Fibroblast of the aortic adventitia (primary cell): ENCODE measurements at places on chromosomes 12 and 14.
A peak's percentile ranks its signal among the peaks of the same experiment; 100 is the strongest.

GRCh38 chr12:11891754-11892386 is 178.9 kb upstream of the BCL2L14 start:
- DNase-seq, result peak; percentile 22

DNA sequence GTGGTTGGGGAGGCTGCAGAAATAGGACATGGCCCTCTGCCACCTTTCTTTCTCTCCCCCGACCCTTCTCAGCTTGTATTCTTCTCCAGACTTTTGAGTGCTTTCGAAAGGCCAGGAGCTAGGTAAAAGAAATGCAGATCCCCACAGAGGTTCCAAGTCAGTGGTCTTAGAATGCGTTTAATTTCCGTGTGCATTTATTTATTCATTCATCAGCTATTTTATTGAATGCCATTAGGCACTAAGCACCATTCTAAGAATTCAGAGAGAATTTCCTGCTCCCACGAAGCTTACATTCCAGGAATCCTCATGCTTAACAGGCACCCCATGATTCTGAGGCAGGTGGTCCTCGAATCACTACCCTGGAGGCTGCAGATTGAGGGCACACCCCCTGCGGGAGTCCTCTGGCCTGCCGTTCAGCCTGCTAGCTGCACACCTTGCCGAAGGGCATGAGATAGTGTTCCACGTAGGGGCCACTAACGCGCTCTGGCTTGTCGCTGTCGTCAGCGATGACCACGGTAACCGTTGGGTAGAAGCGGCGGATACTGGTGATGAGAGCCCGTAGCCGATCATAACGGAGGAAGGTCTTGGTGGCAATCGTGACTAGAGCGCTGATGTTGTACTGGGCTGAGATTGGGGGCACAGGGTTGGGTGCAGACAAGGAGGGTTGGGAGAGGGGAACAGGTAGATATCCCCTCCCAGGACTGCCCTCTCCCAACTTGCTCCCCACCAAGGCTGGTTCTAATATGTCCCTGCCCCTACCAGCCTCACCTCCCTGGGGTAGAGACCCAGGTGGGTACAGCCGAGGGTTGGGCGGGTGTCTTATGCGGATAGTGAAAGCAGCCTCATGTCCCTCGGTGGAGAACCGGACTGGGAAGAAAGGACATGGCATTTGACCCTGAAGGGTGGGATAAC is 4.5 kb downstream of the B4GALNT1 start:
- no peak for DNase-seq

DNA sequence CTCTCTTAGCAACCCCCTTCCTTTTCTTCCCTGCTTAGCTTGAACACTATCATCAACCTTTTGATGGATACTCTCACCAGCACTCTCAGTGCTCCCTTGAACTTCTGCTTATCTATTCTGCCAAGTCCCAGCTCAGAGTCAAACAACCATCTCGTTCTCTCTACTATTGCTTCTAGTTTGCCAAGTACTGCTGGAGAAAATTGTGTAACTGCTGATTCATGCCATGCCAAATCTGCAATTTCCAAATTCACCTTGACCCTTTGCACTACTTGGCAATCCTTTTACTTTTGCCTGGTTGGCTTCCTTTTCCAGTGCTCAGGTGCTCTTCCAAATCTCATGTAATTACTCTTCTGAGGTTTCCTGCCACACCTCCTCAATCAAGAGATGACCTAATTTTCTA is 2.8 kb upstream of the CCDC196 start:
- peak; percentile 39 for DNase-seq

- no peak for DNase-seq
Measured at GRCh38 chr14:33777681-33778080, 173.2 kb downstream of the EGLN3 start.

DNA sequence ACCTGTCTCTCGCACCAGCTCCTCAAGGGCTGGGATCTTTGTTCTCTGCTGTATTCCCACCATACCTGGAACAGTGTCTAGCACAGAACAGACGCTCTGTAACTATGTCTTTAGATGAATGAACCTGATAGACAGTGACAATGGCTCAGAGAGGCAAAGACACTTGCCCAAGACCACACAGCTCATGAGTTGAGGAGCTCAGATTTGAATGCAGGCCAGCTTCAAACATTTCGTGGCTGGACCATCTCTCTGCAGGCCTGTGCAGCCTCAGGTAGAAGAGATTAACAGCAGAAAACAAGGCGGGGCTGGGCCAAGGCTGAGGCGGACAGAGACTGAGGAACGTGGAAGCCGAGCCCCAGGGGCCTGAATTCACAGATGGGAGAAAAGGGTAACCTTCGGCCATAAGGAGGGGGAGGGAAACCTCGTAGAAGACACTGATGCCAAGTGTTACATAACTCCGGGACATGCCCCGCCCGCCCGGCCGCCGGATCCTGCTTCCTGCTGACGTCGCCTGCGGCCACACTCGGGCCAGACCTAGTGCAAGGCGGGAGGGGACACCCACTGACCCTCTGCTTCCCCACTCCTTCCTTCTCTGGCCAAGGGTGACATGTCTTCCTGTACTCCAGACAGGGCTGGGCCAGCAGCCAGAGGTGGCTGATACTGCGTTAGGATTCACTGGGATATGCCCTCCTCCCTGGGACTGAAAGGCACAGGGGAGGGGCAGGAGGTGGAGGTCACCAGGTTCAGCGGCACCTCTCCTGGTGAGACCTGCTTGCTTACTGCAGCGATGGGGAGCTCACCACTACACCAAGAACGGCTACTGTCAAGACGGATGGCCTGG is 86.8 kb downstream of the RFLNA start:
- DNase-seq, result peak; percentile 84

GRCh38 chr14:103136388-103137271 is 13.4 kb downstream of the TNFAIP2 start:
- peak; percentile 58 for DNase-seq

- DNase-seq, result peak; percentile 0
Measured at GRCh38 chr12:72491426-72491825, 219.3 kb downstream of the TRHDE start.

DNA sequence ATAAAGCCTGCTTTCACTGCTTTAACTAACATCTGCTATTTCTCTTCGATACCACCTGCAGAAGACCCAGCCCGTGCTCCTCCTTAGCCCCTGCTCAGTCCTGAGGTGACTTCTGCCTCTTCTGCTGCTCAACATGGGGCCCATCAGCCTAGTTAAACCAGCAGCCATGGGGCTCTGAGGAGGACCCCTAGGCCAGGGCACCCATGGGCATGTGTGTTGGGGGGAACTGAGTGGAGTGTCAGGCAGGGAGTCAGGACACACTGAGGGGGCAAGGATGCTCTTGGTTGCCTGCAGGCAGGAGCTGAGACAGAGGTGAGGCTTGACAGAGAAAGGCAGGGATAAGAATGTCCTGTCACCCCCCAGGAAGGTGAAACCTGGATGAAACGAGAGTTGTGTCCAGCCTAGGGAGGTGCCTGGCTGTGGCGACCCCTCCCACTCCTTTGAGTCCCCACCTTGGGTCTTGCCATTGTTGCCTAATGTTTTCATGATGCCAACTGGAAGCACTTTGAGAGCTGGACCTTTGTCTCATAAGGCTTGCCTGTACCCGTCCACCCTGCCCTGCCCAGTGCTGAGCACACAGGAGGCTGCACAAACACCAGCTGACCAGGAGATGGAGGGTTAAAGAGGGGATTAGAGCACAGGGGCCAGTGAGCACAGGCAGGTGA is 12.5 kb upstream of the RABGGTA start:
- DNase-seq, result no peak

DNA sequence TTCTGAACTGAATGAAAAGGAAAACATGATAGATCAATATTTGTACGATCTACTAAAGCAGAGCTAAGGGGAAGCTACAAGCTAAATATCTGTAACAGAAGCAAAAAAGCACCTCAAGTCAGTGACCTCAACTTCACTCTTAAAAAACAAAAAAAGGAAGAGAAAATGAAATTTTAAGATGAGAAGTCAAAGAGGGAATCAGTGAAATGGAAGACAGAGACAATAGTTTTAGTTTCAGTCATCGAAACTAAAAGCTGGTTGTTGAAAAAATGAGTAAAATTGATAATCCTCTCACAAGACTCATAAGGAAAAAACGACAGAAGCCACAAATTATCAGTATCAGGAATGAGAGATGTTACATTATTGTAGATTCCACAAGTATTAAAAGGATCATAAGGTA is 11.9 kb upstream of the SLC2A13 start:
- no peak for DNase-seq

DNA sequence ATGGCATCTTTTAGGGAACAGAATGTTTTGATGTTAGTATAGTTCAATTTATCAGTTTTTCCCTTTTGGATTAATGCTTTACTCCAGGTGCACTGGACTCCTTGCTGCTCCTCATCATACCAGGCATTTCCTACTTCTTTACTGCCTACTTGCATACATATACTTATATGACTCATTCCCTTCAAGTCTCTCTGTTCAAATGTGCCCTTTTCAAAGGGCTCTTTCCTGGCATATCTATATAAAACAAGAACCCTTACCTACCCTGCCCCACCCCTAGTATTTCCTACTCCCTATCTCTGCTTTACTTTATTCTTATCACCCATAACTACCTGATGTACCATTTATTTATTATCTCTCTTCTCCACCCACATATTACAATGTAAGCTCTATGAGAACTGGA is 90.6 kb downstream of the CAPZA3 start:
- no peak for DNase-seq

DNA sequence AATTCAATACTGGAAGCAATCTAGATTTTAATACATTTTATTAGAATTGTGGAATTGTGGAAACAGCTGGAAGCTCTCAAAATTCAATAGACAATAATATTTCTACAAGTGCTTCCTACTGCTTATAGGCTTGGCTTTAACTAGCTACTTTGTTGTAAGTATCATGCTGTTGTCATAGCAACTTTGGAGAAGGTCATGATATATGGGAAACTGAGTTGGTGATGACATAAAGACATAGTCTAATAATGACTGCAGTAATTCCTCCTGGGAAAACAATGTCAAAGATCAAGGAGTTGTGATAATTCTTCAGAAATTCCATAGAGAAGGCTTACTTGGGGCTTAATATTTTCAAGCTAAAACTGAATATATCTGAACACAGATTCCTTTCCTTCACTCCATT is 266.6 kb downstream of the KIF21A start:
- DNase-seq, result no peak

DNA sequence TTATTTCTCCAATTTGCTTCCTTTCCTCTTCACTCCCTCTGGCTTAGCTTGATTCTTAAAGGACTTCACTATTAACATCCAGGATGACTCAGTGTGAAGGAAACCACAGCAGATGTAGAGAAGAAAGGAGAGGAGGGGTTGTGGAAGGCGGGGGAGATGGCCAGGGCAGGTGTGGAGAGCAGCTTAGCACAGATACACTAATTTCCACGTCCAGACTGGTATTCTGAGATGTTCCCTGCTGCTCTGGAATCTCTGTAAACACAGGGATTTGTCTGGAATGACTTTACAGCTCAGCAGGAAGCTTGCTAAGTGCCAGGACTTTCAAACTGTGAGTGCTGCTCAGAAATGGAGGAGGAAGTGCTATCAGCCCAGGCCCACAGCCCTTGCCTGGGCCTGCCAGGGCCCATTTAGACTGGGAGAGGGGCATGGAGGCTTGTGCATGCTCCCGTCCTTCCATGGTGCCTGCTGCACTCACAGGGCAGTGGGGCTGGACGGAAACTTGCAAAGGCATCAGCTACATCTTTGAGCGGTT is 202.5 kb upstream of the DDHD1 start:
- peak; percentile 58 for DNase-seq
